ENCODE measurements at places on chromosomes 2 and 18.

DNA sequence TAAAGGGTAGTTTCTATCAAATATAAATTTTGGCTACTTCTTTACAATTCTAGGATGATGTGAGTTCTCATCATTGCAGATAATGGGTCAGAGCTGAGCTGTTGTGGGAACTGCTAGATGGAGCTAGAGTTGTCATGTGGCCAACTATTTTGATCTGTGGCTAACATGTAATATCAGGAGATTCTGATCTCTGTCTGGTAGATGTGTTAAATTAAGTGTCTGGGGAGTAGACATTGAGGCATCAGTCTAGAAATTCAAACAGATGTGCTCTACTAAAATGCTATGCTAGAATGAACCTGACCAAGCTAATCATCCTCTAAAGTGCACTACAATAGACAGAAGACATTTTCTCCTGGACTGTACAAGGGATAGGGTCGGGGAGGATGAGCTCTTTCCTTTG is 30.3 kb upstream of the DARS1 start:
- no peak for DNase-seq

DNA sequence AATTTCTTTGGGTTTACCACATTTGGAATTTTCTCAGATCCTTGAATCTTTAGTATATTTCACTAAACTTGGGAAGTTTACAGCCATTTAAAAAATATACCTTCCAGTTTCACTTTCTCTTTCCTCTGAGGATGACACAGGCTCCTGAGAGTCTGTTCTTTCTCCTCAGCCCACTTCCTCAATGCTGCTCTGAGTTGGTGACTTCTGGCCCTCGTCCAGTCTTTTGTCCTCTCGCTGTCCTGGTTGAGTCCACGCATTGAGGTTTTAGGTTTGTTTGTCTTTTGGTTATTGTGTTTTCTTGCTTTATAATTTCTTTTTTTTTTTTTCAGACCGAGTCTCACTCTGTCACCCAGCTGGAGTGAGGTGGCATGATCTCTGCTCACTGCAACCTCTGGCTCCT is 40.7 kb upstream of the GALR1 start:
- DNase-seq = peak; percentile 92

DNA sequence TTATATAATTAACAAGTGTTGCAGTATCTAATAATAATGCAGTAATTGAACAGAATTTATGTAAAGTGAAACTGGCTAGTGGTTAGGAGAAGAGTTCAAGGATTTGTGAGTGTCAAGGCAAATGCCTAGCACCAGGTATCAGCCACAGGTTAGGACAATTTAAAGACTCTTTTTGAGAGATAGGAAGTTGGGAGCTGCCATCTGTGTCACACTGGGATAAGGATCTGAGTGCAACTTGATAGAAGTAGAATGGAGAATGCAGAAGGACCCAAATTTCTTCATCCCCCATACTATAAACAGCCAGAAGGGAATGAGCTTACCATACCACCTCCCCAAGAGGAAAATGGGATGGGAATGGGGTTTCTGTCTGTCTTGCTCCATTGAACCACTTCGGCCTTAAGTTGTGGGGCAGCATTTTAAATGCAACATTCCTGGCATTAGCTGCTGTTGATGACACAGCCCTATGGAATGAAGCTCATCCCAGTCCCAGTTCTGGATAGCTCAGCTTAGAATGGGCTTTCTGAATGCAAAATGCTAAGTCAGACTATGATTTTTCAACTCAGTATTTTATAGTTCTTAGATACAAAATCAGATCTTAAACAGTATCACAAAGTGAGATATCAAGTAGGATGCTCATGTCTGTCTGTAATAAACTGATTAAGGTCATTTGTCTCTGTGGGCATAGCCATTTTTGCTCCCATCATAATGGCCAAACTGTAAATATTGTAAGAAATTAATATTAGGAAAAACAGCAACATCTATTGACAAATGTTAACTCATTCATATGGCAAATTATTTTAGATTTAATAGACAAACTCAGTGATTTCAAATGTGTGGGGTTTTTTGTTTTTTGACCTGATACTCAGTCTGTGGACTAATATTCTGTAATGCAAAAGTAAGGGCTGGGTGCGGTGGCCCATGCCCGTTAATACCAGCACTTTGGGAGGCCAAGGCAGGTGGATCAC is 44.0 kb downstream of the GPR155 start:
- DNase-seq = no peak

- DNase-seq = peak; percentile 76
Observed at GRCh38 chr2:192267484-192267883, 72.8 kb upstream of the TMEFF2 start.

DNA sequence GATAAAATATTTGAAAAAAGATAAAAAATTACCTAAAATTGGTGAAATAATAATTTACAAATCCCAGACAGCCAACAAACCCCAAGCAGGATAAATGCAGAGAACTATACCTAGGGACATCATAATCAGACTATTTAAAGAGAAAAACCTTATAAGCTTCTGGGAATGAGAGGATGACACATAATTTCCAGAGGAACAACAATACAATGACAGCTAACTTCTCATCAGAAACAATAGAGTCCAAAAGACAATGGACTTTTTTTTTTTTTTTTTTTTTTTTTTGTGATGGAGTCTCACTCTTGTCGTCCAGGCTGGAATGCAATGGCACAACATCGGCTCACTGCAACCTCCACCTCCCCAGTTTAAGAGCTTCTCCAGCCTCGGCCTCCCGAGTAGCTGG is 65.2 kb downstream of the SOCS6 start:
- no peak for DNase-seq

GRCh38 chr18:63820694-63821093 is 45.5 kb downstream of the SERPINB7 start:
- DNase-seq = no peak

GRCh38 chr18:30271716-30272115 is 770.8 kb downstream of the DSC3 start:
- no peak for DNase-seq

DNA sequence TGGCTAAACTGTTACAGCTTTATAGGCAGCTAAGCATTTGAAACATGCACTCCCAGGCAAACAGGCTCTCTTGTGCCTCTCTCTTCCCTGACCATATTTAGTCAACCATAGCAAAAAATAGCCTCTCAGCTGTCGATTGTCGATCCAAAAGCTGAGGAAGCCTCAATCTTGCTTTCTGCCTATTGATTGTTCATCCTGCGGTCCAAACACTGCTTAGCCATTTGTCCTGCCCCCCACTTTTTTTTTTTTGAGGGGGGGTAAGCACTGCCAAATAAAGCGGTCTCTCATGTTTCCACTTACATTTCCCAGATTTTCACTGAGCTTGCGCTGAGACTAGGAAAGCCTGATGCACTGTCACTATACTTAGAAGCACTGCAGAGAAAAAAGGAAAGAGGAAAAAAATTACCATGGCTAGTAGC is 90.8 kb downstream of the MIB1 start:
- no peak for DNase-seq

GRCh38 chr2:26590980-26591618 is 50.1 kb downstream of the CIB4 start:
- no peak for DNase-seq

- peak; percentile 91 for DNase-seq
Observed at GRCh38 chr2:151289972-151290866, 751 bp upstream of the NMI start.

GRCh38 chr2:169824373-169825333 is at the start of gene METTL5:
Gene METTL5 (minus strand): TSS chr2:169824905. CDS start chr2:169824597, 308 bp downstream.
- DNase-seq = peak; percentile 88

- DNase-seq = no peak
Observed at GRCh38 chr2:7900593-7900992, 781.3 kb upstream of the ID2 start.

DNA sequence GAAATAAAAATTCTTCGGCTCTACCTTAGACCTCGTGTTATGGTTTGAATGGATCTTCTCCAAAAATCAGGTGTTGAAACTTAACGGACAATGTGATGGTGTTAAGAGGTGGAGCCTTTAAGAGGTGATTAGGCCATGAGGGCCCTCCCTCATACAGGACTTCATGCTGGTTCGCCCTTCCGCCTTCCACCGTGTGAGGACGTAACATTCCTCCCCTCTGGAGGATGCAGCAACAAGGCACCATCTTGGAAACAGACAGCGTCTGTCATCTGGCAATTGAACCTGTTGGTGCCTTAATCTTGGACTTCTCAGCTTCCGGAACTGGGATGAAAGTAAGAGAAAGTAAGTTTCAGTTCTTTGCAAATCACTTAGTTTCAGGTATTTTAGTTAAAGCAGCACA is 126.3 kb upstream of the SPRED2 start:
- no peak for DNase-seq

DNA sequence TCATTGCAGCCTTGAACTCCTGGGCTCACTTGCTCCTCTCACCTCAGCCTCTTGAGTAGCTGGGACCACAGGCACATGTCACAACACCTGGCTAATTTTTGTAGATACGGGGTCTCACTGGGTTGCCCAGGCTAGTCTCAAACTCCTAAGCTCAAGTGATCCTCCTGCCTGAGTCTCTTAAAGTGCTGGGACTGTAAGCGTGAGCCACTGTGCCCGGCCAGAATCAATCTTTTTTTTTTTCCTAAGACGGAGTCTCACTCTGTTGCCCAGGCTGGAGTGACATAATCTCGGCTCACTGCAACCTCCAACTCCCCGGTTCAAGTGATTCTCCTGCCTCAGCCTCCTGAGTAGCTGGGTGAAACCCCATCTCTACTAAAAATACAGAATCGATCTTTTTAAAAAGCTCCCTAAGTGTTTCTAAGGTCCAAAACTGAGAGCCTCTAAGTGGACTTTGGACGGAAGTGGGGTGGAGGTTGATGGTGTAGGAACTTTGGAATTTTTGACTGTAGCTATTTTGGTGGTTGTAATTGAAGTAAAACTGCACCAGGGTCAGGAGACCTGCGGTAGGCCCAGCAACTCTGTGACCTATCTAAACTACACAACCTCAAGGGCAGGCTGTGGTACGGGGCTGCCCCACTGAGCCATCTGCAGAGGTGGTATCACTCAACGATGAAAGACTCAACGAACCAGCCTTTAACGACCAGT is 82.9 kb downstream of the POLR1A start:
- DNase-seq = no peak

- DNase-seq = no peak
Observed at GRCh38 chr2:4098137-4098536, 394.8 kb downstream of the DCDC2C start.

- no peak for DNase-seq
Observed at GRCh38 chr2:180006231-180006630, 866 bp downstream of the CWC22 start.

DNA sequence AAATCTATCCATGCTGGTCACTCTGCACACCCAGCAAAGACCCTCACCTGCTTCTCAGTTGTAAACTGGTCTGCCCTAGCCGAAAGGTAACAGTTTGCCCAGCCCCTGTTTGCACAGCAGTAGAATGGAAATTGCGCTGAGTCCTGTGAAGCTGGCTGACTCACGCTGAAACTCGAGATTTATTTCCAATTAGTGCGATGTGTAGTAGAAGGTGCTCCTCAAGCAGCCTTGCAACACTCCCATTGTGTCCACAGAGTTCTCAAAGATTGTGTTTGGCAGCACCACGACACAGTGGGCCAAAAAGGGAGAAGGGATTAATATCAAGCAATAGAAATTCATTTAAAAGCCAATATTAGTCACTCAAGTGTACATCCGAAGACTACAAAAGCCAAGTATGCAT is 21.7 kb upstream of the APCDD1 start:
- no peak for DNase-seq

- no peak for DNase-seq
Observed at GRCh38 chr18:22228976-22229375, 59.6 kb downstream of the GATA6 start.

GRCh38 chr2:65024149-65024829 is 31.9 kb upstream of the CEP68 start:
- DNase-seq = no peak

DNA sequence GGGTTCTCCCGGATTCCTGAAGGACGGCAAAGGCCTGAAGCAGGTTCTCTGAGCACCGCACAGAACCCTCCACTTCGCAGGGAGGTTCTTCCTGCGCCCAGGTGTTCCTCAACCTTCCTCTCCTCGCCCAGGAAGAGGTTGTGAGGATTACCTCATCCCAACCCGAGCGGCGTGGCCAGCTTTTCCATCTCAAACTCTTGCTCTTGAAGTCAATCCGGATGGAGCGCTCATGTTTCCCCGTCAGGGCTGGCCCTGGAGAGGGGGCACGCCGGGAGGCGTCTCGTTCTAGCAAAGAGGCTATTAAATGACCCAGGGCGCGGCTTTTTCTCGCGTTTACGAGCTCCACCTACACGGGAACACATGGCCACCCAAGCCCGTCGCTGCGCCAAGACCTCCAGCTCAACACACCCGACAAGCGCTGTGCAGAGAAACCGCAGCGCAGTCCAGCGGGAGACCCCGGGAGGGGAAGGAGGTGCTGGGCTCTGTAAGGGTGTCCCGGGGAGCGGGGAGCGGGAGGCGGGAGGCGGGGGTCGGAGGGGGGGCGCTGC is 540 bp upstream of the RAB10 start:
- DNase-seq = no peak

DNA sequence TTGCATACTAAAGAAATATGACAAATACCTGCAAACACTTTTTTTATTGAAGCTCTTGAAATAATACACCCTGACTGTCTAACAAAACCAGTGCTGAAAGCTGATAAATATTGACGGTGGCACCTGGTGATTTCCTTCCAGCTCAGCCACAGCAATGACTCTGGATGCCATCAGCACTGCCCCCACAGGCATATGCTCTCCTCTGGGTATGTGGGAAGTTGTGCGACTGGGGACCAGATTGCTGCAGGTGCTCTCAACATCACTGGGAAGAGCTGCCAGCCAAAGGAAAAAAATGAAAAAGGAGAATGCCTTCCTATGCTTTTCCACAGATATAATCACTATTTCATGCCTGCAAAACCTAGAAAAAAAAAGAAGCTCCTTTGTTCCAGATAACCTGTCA is 141.5 kb downstream of the PIGN start:
- no peak for DNase-seq

DNA sequence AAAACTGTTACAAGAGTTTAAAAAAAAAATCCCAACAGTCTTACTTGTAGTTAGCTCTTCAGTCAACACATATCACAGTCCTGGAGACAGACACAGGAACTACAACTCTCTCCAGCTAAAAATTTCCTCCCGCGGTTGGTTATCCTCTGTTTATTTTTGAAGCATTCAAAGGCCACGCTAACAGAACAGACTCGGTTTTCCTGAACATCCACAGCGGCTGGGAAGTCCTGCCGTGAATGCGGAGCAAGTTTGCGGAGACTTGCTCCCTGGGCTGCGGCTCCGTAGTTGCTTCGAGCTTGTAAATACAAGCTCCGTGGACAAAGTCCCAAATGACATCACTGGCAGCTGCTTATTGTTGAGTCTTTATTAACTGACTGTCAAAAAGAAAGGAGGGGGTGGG is at the start of gene NCKAP5:
Gene NCKAP5, minus strand, starts transcription at position 292 of the 400 bp plus-strand sequence. CDS start 50,937 bp downstream, outside the sequence.
- DNase-seq = no peak

Measured in suppressor macrophage treated with lipopolysaccharide for 4 hours (primary cell).